ENCODE measurements at places on chromosomes 16 and 17. TPM values are rescaled to one million over a fixed set of nuclear protein-coding genes. Genes with fewer than 3 reads are reported as not detected.

Gene PLA2G15
- 27.8 TPM for polyA plus RNA-seq

Gene TBC1D3H
- not detected for polyA plus RNA-seq

Gene FKBP10
- not detected for polyA plus RNA-seq

Gene RCVRN
- not detected for polyA plus RNA-seq

Gene TLCD3A
- 0.13 TPM for polyA plus RNA-seq

Gene PABPN1L
- polyA plus RNA-seq: 0.39 TPM

Gene DNAH9
- polyA plus RNA-seq: not detected

Gene KIFC3
- polyA plus RNA-seq: not detected

Gene GFAP
- 0.33 TPM for polyA plus RNA-seq

Gene PLA2G10
- polyA plus RNA-seq: not detected

Gene SLC7A5
- polyA plus RNA-seq: 1.3 TPM

DNA sequence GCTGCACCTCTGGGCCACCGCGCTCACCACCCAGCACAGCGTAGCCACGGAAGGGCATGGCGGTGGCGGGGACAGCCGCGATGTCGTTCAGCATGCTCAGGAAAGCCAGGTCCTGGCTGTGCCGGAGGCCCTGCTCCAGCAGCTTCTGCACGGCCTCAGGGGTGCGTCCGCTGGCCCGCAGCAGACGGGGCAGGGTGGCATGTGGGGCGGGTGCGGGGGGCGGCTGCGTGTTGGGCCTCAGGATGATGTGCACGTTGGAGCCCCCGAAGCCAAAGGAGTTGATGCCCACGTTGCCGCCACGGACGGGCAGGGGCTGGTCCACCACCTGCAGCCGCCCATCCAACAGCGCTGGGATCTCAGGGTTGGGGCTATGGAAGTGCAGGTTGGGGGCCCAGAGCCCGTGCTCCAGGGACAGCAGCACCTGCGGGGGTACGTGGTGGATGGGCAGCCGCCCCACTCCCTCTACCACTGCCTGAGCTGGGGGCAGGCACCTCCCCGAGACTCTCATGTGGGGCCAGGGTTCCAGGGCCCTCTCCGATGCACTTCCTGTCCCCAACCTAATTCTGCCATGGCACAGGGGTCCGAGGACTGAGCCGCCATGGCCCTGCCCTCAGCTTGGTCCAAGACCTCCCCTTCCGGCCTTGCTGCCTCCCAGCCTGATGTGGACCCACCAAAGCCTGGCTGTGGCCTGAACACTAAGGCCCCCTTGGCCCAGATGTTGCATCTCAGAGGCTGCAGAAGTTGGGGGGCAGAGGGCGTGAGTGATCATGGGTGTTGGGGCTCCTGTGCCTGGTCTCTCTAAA is 6.6 kb downstream of the FASN start:
- no peak for DNase-seq
- peaks cover 4% of the 10 kb centered on the region for H3K4me1 ChIP-seq
- H3K27ac ChIP-seq: no peak overlapping the region

- DNase-seq: no peak
- H3K27me3 ChIP-seq: no peaks in the 10 kb centered on the region
- H3K36me3 ChIP-seq: peaks cover 58% of the 10 kb centered on the region
These were observed 16.7 kb downstream of the MGRN1 start for GRCh38 chr16:4641306-4641687.

- H3K27ac ChIP-seq: no peak overlapping the region
- peaks cover 8% of the 10 kb centered on the region for H3K27me3 ChIP-seq
- H3K36me3 ChIP-seq: no peaks in the 10 kb centered on the region
- no peaks in the 10 kb centered on the region for H3K4me1 ChIP-seq
These were observed 72.1 kb upstream of the CIBAR2 start for GRCh38 chr16:85184404-85184803.

- no peaks in the 10 kb centered on the region for H3K4me1 ChIP-seq
- no peak for DNase-seq
- no peak overlapping the region for H3K27ac ChIP-seq
- H3K27me3 ChIP-seq: no peaks in the 10 kb centered on the region
These were observed 139.8 kb downstream of the ENGASE start for GRCh38 chr17:79214459-79214858.

DNA sequence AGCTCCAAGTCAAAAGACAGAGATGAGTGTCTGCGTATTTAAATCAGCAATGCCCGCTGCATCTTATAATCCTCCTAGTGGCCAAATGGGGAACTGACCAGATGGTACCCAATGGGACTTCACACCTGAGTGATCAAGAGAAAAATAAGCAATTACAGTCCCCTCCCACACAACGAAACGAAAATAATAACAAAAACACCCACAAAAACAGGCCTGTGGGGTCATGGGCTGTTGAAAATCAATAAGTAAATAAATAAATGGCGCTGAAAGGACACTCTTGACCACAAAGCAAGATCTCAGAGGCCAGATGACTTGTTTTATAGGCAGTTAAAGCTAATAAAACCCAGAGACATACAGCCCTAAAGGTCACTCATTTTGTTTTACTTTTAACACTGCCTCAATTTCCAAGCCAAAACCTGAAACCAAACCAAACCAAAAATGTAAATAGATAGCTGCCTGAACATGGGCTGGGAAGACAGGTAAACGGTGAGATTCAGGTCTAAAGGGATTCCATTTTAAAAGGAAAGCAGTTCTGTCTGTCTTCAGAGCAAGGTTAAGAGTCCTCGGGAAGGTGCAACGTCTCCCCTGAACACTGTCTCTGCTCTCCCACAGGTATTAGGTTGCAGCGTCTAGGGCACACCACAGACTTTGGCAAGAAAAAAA is 1.3 kb downstream of the ZNF821 start:
- H3K4me1 ChIP-seq: peaks cover 45% of the 10 kb centered on the region
- no peak overlapping the region for H3K27ac ChIP-seq
- no peaks in the 10 kb centered on the region for H3K36me3 ChIP-seq
- H3K4me3 ChIP-seq: no peak overlapping the region

DNA sequence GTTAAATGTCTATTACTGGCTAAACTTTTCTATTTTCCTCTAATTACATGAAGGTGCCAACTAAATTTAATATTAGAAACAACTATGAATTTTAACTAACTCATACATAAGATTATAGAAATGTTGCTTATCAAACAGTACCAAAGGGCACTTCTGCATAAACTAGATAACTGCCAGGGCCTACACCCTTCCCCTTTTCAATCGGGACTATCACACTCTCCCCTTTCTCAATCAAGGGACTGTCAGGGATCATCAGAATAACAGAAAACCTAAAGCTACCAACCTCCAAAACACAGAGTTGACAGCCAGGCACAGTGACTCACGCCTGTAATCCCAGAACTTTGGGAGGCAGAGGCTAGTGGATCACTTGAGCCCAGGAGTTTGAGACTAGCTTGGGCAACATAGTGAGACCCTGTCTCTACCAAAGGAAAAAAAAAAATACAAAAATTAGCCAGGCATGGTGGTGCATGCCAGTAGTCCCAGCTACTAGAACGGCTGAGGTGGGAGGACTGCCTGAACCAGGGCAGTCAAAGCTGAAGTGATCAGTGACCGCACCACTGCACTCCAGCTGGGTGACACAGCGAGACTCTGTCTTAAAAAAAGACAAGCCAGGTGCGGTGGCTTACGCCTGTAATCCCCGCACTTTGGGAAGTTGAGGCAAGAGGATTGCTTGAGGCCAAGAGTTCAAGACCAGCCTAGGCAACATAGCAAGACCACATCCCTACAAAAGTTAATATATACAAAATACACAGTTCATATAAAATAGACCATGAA is 3.2 kb upstream of the PHLPP2 start:
- H3K27ac ChIP-seq: peak overlapping the region; percentile 51
- peaks cover 7% of the 10 kb centered on the region for H3K27me3 ChIP-seq
- peaks cover 21% of the 10 kb centered on the region for H3K36me3 ChIP-seq
- H3K4me1 ChIP-seq: peaks cover 42% of the 10 kb centered on the region
- H3K4me3 ChIP-seq: no peak overlapping the region
- DNase-seq: peak; percentile 38

DNA sequence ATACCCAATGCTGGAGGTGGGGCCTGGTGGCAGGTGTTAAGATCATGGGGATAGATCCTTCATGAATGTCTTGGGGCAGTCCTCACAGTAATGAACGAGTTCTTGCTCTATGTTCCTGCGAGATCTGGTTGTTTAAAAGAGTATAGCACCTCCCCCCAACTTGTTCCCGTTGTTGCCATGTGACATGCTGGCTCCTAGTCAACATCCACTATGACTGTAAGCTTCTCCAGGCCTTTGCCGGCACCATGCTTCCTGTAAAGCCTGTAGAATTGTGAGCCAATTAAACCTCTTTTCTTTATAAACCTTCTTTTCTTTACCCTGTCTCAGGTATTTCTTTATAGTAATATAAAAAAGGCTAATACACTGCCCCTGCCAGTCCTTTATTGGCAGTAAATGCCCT is 33.3 kb downstream of the RANBP10 start:
- H3K27me3 ChIP-seq: no peaks in the 10 kb centered on the region
- DNase-seq: no peak
- H3K36me3 ChIP-seq: peaks cover 39% of the 10 kb centered on the region
- no peak overlapping the region for H3K4me3 ChIP-seq
- H3K27ac ChIP-seq: no peak overlapping the region
- no peaks in the 10 kb centered on the region for H3K4me1 ChIP-seq

GRCh38 chr16:12186774-12187335 is 210.3 kb downstream of the SNX29 start:
- H3K27ac ChIP-seq: no peak overlapping the region
- H3K27me3 ChIP-seq: no peaks in the 10 kb centered on the region
- no peak for DNase-seq
- no peaks in the 10 kb centered on the region for H3K4me1 ChIP-seq
- H3K4me3 ChIP-seq: no peak overlapping the region
- H3K36me3 ChIP-seq: no peaks in the 10 kb centered on the region

DNA sequence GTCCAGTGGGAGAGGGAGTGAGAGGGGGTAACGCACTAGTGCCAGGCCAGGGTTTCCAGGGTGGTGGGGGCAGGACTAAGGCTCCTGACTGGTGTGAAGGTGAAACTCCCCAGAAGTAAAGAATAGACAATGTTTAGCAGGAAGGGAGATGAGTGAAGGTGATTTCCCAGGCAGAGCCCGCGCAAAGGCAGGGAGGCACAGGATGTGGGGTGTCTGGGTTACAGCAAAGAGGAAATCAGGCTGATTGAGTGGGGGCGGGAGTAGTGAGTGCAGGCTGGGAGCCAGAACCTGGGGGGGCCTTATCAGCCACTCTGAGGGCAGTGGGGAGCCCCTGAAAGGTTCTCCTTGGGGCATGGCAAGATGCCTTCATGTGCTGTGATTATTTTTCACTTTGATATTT is 167.5 kb downstream of the UTP18 start:
- no peak overlapping the region for H3K27ac ChIP-seq
- H3K36me3 ChIP-seq: no peaks in the 10 kb centered on the region
- no peaks in the 10 kb centered on the region for H3K4me1 ChIP-seq
- no peaks in the 10 kb centered on the region for H3K27me3 ChIP-seq

- DNase-seq: no peak
- no peaks in the 10 kb centered on the region for H3K27me3 ChIP-seq
- no peaks in the 10 kb centered on the region for H3K36me3 ChIP-seq
- no peak overlapping the region for H3K4me3 ChIP-seq
These were observed 19.9 kb upstream of the HEATR6 start for GRCh38 chr17:60098578-60098977.

- no peaks in the 10 kb centered on the region for H3K27me3 ChIP-seq
- H3K36me3 ChIP-seq: no peaks in the 10 kb centered on the region
- H3K4me3 ChIP-seq: no peak overlapping the region
- no peak overlapping the region for H3K27ac ChIP-seq
These were observed 15.6 kb upstream of the TMEM98 start for GRCh38 chr17:32912218-32912897.

GRCh38 chr16:27291106-27291505 is 22.5 kb upstream of the NSMCE1 start:
- H3K36me3 ChIP-seq: no peaks in the 10 kb centered on the region
- H3K4me1 ChIP-seq: peaks cover 30% of the 10 kb centered on the region
- no peak overlapping the region for H3K27ac ChIP-seq
- no peak for DNase-seq
- H3K27me3 ChIP-seq: no peaks in the 10 kb centered on the region

DNA sequence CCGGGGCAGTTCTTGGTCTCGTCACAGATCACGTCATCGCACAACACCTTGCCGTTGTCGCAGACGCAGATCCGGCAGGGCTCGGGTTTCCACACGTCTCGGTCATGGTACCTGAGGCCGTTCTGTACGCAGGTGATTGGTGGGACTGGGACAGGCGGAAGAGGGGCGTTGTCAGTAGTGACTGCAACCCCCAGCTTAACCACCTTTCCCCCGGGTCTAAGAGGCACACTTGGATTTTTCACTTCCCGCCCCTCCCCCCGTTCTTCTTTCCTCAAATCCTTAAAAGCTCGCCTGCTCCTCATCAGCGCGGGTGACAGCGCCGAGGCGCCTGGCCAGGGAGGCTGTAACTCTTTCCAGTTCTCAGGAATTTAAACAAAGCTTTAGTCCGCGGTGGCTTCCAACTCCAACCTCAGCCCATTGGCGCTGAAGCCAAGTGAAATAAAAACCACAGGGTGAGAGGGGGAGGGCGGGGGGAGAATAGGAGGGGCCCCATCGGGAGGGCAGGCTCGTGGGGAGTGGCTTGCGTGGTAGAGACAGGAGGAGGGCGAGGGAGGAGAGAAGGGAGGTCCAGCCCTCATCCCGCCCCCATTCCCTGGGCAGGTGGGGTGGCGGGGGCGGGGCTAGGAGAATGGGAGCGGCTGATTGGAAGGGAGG is 1.5 kb downstream of the COL1A1 start:
- DNase-seq: no peak
- peaks cover 47% of the 10 kb centered on the region for H3K27me3 ChIP-seq
- H3K4me1 ChIP-seq: peaks cover 17% of the 10 kb centered on the region
- no peak overlapping the region for H3K27ac ChIP-seq
- H3K4me3 ChIP-seq: peak overlapping the region; percentile 43

DNA sequence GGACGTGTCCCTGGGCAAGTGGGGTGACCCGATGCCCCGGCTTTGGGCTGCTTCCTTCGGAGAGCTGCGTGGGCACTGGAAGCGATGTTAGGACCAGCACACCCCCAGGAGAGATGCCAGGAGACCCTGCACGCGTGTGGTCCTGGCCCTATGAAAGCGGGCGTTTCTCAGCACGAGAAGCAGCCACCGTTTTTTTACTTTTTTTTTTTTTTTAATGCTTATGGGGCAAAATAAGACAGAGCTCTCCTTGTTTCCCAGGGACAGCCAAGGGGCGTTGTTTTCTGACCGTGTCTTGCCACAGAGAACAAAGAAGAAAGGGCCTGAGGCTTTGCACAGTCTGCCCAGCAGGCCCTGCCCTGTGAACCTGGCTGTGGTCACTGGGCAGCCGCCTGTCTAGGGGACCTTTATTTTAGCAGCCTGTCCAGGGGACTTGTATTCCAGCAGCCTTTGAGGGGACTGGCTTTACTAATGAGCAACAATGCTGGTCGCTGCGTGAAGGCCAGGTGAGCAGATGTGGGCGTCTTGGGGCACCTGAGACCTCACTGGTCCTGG is 996 bp downstream of the SLC25A10 start:
- no peak for DNase-seq
- H3K4me1 ChIP-seq: peaks cover 42% of the 10 kb centered on the region
- H3K27me3 ChIP-seq: no peaks in the 10 kb centered on the region
- no peaks in the 10 kb centered on the region for H3K36me3 ChIP-seq
- no peak overlapping the region for H3K4me3 ChIP-seq
- H3K27ac ChIP-seq: no peak overlapping the region

DNA sequence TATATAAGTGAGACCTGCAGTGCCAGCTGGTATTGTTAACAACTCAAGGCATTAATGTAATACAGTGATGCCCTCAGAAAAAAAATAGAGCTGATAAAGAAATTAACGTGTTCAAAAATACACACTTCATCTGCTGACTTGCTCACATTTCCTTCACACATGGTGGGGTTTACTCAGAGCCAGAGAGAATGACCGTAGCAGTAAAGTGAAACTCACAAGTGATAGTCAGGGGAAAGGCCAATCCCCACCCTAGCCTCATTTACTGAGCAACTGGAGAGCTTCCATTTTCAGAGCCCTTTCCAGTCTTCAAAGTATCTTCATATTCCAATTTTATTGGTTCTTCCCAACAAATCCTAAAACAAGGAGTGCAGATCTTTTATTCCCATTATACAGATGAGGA is 74.0 kb upstream of the HLF start:
- no peaks in the 10 kb centered on the region for H3K27me3 ChIP-seq
- no peaks in the 10 kb centered on the region for H3K36me3 ChIP-seq
- no peak overlapping the region for H3K27ac ChIP-seq
- no peaks in the 10 kb centered on the region for H3K4me1 ChIP-seq
